ENCODE measurements at places on chromosomes 7 and 10.

DNA sequence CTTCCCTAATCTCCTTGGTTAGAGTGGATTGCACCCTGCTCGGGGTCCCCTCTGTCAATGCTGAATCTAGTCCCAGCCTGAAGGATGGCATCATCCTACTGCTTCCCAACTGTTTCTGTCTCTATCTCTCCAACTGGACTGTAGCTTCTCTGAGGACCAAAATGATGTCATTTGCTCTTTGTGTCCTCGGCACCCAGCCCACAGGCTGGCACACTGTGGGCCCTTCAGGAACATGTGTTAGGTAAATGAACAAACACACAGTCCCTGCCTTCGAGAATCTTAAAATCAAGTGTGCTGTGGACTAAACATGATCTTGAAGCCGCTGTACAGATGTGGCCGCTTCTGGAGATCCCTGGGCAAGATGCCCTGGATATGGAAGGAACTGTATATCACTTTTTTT lies 5.0 kb upstream of the CDH23 start:
- DNase-seq: no peak

DNA sequence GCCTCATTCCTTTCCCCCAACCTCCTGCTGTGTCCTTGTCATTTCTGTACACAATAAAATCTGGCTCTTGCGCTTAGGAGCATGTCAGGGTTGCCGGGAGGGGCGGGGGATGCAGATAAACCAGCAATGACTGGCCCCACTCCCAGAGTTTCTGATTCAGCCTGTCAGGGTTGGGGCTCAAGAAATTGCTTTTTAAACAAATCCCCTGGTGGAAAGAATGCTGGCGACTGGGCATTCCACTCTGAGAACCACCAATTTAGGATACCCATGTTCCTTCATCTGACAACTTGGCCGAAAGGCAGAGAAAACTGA lies 376.4 kb downstream of the TCERG1L start:
- no peak for DNase-seq

DNA sequence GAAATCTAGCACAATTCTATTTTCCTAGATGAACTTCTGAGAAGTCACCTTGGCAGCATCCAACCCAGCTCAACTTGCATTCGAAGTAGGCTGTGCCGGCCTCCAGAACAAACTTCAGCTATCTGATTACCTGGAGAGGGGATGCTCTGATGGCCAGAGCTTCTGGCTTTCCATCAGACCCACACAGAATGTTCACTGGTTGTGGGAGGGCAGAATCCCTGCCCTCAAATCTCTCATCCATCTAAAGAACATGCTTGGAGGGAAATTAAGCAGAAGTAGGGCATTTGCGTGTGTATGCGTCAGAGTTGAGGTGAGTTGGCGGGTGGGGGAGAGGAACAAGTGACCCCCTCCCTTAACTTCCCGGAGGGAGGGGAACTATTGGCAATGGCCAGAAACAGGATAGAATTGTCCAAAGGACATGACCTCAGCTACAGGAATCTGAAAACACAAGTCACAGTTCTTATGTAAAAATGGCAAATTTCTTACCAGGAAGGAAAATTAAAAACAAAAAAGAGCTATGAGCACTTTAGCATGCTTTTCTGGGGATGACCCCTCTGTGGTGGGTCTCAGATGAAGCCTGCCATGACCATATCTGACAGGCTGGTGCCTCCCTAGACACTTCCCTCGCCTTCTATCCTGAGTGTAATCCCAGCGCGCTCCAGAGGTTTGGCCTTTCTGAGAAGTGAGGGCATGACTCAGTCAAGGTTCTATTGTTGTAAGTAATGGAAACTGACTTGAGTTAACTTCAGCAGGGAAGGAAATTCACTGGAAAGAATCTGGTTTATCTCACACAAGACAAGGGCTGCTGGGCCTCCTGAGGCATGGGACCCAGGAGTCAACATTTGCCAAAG lies 278.8 kb downstream of the RPS24 start:
- DNase-seq: no peak

DNA sequence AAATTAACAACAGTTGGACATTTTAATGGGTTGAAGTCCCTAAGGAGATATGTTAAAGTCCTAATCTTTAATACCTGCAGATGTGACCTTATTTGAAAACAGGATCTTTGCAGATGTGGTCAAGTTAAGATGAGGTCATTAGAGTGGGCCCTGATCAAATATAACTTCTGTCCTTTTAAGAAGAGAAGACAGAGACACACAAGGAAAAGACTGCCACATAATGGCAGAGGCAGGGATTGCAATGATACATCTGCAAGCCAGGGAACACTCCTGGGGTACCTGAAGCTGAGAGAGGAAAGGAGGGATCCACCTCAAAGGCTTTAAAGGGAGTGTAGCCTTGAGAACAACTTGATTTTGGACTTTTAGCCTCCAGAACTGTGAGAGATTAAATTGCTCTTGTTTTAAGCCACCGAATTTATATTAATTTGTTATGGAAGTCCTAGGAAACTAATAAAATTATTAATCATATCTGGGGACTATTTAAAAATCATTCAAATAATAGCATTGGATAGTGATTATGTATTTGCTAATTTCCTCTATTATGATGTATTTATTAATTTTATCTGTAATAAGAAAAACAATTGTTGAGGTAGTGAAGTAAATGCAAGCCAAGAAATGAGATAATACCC lies 700.0 kb upstream of the PCDH15 start:
- no peak for DNase-seq

DNA sequence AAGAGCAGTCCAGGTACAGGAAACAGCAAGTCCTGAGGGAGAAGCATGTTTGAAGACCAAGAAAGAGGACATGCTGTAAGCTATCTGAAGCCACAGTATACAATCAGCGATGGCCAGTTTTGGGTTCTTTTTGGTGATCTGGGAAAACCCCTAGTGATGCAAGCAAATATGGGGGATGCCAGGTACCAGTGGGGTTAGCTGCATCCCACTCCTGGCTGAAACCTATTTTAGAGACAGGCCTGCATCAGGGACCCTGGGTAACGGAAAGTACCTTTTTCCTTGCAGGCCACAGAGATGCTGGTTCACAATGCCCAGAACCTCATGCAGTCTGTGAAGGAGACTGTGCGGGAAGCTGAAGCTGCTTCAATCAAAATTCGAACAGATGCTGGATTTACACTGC lies 32.9 kb downstream of the AP3M1 start:
- DNase-seq: no peak

DNA sequence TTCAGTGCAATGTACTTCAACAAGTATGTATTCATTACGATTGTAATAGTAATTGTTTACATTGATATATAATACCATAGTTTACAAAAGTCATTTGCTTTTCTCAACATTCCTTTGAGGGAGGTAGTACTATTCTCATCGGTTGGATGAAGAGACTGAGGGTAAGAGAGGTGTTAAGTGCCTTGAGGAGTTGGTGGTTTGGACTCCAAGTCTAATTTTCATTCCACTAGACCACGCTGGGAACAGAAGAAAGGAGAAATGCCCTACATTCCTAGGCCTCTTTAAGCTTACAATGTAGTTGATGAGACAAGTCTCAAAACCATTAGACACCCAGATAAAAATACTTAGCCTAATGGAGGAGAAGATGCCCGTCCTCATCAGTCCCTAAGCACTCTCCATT lies 28.6 kb downstream of the CDK1 start:
- no peak for DNase-seq

DNA sequence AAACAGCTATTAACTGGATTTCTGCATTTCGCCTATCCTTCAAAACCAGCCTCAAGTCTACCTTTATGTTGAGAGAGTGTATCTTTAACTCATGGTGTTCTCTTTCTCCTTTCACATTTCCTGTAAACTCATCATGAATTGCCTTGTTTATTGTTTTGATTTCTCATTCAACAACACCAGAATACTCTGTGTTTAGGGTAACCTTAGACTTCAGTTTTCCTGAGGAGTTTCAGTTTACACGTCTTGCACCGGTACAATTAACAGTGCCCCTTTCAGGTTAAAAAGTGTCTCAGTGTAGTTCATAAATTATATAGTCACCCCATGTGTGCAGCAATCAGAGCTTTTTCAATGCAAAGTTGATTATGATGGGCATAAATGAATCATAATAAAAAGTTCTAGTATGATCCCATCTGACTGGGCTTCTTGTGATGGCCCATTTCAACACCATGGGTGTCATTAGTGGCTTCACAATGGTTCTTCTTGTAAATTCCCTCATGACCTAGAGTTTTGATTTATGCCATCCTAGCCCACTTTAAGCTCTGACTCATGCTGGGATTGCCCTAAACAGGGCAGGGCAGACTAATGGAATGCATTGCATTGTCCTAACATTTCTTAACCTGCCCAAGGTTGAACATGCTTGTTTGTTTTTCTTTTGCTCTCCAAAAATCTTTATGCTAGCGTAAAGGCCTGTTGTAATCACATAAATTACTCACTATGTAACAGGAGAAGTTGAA lies 22.0 kb downstream of the ITGB8 start:
- no peak for DNase-seq

DNA sequence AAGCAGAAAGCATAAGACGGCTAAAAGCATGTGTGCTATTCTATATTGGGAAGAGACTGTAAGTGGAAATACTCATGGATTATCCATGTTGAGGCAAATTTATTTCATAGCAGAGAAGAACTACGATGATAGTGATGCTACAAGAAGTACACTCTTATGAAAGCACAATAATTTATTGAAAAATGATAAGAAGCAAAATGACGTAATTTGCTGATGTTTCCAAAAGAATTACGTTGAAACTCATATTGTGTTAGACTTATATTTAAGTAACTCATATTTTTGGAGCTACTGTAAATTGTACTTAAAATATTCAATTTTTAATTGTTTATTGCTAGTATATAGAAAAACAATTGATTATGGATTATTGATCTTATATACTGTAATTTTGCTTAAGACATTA lies 1622.5 kb downstream of the REEP3 start:
- DNase-seq: no peak

DNA sequence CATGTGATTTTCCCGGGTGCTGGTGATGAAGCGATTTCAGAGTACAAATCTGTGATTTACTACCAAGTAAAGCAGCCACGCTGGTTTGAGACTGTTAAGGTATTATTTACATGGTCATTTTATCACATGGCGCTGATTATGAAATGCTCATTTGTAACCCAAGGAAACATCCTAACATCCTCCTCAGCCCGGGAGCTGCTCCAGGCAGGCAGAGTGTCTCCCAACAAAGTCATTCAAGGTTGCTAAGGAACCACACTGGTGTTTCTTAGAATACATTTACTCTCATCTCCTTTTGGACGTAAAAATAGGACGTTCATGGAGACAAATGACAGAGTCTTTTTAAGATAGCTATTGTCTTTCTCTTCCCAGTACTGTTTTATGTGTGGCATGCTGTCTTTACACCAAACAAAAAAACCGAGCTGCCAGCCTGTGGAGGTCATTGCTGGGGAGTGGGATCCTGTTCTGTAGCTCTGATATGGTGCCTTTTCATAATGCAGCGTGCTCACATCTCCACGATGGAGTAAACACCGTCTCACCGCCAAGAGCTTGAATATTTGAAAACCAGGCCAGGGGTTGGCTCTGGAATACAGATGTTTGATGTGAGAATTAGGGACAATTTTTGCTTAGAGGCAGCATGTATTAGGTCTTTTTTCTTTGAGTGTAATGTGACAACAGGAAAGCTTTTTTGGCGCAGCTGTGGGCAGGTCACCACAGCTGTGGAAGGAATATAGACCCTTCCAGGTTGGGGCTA lies 119.6 kb downstream of the DOCK1 start:
- no peak for DNase-seq

DNA sequence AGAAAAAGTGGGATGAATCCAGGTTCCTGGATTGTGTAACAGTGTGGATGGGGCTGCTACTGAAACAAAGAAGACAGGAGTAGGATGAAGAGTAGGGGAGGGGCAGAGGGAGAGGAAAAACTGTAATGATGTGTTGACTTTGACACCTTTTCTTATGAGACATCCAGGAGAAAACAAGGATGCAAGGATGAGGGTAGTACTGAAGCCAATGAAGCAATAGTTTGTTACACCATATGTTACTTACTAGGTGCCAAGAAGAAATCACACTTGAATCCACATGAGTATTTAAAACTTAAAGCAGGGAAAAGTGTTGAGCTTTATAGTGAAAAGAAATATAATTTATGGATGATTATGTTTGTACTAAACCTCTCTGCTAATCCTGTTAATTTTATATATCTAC lies 420.6 kb downstream of the ARL4A start:
- DNase-seq: no peak

DNA sequence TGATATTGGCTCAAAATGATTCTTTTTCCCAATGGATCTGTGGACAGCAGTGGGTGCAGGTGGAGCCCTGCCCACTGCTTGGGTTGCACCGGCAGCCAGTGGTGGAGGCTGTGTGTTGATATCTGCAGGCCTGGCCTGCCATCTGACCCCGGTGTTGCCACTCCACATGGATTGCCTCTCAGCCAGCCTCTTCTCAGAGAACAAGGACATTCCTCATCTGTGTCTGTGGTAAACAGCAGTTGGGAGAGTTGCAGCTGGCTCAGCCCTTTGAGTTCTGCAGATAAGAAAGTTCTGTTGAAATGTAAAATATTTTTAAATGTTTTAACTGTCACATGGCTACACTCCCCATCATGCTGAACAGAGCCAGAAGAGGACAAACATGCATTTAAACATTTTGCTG lies 374.9 kb upstream of the CELF2 start:
- DNase-seq: no peak

GRCh38 chr10:84423719-84424118 lies 95.3 kb downstream of the CCSER2 start:
- no peak for DNase-seq

- no peak for DNase-seq
These were observed 678 bp upstream of the TMEM106B start for GRCh38 chr7:12210179-12211053.

GRCh38 chr7:990933-991728 lies 8.2 kb downstream of the CYP2W1 start:
- DNase-seq: no peak

GRCh38 chr10:110396284-110396651 lies 91.5 kb upstream of the SMNDC1 start:
- DNase-seq: no peak

DNA sequence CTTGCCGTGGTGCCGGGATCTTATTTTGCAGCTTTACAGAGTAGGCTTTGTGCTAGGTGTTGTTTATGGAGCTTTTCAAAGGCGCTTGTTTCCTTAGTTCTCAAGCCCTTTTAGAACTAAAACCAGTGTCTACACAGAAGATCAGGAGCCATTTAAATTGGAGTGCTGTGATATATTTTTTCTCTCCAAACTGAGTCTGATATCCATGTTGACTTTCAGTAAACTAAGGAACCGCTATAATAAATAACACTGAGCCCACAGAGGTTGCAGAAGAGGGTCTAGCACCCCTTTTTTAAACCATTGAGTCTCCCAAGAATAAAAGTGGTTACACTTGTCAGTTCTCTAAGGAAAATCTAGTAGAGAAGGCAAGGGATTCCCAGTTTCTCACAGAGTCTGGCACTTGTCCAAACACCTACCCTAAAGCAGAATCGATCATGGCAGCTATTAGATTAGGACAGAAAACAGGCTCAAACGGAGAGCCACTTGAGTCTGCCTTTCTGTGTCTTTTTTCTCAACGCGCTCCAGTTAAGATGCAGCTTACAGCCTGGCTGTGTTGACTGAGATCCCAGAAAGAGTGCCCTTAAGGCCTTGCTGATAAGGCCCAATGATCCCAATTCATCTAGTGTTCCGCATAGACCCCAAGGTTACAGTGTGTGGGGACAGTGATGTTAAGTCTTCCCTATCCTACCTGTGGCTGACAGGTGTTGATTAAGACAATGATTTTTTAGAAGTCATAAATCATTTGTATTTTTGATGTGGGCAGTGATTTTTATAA lies 804 bp downstream of the TMEM106B start:
- no peak for DNase-seq

All from activated CD8-positive, alpha-beta memory T cell treated with anti-CD3 and anti-CD28 coated beads for 1 hour (primary cell).